NCI-H524 (cell line): ENCODE measurements at places on chromosomes 7 and 10.

GRCh38 chr10:7788639-7789286 lies 786 bp downstream of the ATP5F1C start:
- no peak for DNase-seq

DNA sequence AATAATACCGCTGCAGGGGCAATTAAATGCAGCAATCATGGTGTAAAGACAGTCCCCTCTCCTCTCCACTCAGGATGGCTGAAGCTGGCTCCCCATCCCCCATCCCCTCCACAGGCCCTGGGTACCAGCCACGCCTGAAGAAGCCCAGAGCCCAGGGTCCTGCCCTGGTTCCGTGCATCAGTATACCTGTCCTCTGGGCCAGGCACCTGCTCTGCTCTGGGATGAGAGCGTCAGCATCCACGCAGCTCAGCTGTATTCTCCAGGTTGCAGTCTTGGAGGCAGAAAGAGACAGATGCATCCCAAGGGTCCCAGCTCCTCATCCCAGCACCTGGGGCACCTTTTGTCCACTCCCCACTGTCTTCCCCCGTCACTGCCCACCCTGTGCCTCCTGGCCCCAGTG lies 233.8 kb downstream of the TCERG1L start:
- DNase-seq = no peak

DNA sequence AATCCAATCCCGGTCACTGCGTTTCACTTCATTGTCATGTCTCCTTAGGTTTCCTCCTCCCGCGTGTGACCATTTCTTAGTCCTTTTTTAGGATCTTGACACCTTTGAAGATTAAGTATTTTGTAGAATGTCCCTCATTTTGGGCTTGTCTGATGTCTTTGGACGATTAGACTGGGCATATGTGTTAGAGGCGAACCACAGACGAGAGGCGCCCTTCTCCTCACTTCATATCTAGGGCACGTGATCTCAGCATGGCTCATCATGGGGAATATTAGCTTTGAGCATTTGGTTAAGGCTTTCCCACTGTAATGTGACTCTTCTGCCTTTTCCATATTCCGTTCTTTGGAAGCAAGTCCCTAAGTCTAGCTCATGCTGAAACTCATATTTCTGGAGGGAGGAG lies 59.0 kb downstream of the KCNH2 start:
- DNase-seq = no peak

DNA sequence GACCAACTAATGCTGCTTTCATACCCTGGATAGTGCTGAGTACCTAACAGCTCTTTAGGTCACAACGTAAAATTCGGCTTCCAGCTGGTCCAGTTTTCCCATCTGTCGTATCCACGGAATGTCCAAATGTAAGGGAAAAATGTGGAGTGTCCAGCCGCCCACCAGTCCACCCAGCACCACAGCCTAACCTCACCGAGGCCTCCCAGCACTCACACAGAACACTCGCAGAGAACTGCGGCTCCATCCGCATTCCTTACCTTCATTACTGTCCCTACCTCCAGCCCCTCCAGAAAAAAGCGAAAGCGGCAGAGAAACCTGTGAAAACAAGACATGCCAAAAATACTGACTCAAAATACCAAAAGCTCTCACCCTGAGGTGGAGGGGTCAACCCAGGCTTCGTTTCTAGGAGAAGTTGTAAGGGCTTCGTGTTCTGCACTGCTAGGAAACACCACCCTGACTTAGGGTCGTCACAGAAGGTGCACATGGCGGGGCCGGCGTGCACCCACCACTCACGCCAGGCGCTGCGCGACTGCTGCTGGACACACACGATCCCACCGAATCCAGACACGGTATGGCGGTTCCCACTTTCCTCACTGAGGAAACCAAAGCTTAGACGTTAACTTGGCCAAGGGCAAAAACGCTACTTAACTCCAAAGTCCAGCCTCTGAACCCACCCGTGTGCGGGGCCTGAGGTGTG lies 73.9 kb downstream of the AMZ1 start:
- no peak for DNase-seq

DNA sequence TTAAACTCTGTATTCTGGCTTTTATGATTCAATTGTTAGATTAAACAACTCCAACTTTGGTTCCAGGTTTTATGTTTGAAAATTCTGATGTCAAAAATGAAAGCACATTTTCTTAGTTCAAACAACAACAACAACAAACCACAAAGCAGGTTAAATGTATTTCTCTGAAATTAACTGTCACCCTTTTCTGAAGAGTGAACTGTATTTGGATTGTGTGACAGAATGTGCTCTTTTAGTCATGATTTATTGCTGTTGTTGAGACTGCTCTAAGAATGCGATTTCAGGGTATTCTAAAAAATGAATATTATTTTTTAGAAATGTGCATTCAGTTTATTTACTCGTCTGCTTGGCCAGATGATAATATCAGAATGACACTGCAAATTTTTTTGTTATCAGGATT lies 144.1 kb downstream of the GNAI1 start:
- no peak for DNase-seq

- DNase-seq = no peak
Observed at GRCh38 chr7:80107278-80107677, 27.4 kb upstream of the GNAI1 start.
